ENCODE measurements at places on chromosomes 12 and 14.

GRCh38 chr12:107411792-107412535 is 273.6 kb upstream of the PWP1 start:
- DNase-seq = no peak

DNA sequence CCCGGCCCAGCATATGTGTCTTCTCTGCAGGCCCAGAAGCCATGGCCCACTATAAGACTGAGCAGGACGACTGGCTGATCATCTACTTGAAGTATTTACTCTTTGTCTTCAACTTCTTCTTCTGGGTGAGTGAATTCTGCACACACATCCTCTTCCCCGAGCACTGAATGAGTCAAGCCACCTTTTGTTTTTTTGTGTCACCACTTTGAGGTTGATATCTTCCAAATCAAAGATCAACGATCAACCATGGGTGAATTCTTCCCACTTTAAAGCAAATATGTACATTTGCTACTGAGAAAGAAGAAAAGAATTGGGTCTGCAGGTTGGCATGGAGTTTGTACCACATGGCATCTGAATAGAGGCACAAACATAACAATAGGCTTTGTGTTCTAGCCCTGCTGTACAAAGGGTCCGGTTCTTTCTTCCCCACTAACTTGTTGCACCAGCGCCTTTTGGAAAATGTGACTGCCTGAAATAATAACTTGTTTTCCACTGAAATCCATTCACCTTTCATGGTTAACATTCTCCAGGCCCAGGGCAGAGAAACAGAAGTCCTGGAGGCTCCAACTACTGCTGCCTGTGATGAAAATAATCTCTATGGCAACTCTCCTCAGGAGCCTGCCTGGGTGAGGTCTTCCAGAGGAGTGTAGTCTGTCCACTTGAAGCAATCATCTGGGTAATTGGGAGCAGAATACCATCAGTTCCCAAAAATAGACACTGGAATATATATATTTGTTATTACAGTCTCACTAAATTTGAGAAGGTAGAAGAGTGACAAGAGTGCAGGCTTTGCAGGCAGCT is 27.6 kb downstream of the TSPAN11 start:
- no peak for DNase-seq

DNA sequence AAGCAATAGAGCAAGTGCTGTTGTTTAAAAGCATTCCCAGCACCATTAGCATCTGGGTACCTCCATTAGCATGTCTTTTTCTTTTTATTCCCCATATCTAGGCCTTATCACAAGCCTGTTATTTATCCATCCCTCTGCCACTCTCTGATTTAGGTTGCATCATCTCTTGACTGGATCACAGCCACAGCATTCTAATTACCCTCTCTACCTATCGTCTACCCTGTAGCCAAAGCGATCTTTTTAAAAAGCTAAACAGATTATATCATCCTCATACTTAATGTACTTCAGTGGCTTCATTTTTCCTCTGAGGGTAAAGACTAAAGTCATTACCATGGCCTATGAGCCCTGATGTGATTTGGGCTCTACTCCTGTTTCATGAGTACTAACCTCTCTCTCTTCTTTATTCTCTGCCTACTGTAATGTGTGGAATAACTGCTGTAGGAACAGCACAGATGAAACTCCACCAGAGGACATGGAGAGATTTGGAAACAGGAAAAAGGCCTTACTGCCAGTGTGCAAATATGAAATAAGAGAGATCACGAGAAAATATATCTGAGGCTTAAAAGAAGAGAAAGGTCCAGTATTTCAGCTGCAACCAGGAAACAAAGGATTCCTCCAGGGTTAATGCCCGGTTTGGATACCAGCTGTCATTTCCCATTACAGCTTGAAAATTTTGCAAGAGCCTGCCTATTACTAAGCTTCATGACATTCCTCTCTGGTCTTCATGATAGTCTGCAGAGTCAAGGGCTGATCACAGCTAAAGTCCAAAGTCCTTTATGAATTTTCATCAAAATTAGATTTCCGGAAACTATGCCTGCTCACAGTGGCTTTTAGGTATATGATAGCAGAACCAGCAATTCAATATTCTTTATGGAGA is 422.5 kb upstream of the PDE3A start:
- DNase-seq = no peak

GRCh38 chr12:52087961-52088820 is 8.7 kb downstream of the SMIM41 start:
- DNase-seq = no peak

DNA sequence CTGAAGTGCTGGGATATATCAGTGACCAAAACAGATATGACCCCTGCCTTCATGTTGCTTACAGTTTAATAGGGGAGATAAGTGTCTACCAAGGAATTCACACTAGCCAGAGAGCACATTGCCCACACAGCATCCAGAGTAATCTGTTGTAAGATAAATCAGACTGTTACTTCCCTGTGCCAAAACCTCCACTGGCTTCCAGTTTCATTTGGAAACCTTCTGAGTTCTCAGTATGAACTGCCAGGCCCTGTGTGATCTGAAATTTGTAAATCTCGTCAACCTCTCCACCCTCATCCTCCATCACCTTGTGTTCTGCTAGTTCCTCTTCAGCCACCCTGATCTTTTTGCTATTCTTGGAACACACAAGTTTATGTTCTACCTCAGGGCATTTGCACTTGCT is 154.7 kb downstream of the ETV6 start:
- no peak for DNase-seq

- DNase-seq = no peak
Measured at GRCh38 chr14:87161502-87161901, 831.5 kb downstream of the GALC start.

All from stimulated activated CD4-positive, alpha-beta T cell treated with anti-CD3 and anti-CD28 coated beads, Interleukin-1b, Interleukin-23, amount 100 ng/mL, for 4 hours (primary cell).